ENCODE measurements at places on chromosomes 12 and 14. TPM values are rescaled to one million over a fixed set of nuclear protein-coding genes. Genes with fewer than 3 reads are reported as not detected.
A peak's percentile ranks its signal among the peaks of the same experiment; 100 is the strongest.

DNA sequence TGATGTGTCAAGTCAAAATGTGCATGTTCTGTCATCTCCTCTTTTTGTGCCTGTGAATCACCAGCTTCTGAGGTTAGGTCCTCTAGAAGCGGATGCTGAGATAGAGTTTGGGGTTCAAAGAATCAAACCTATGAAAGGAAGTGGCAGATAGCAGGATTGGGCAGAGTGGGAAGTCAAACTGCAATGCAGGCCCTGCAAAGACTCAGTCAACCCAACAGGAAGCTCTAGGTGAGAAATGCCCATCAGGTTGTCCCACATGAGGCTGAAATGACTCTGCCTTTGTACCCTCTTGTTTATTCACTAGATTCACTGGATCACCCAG is 4.5 kb upstream of the MIA2 start:
- no peak for DNase-seq

GRCh38 chr12:103013741-103014300 is 56.3 kb downstream of the ASCL1 start:
- no peak for DNase-seq

GRCh38 chr14:32259368-32260013 is 56.4 kb upstream of the RNU6-8 start:
- no peak for DNase-seq

DNA sequence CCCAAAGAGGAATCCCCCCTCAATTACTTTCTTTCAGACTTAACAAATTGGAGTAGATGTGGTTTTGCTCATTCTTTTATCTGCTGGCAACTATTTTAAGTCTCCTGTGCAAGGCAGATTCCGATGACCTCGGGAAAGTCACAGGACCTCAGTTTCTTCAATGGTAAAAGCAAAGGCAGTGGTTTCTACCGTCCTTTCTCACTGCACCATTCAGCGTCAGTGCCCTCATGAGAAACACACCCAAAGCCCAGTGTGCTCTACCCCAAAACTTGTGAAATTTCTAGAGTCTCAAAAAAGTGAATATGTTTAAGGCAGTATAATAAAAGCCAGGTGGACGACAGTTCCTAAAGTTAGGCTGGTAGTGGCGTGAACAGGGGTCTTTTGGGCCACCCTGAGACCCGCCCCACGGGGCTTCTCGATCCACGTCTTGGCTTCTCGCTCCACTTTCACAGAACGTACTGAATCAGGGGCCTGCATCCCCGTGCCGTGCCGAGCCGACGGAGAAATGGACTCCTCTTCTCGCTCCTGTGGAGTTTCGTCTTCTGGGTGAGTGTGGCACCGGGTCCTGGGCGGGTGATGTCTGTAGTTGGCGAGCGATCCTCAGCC is 1.3 kb upstream of the ARHGAP5 start:
- DNase-seq, result no peak

- DNase-seq, result no peak
Observed at GRCh38 chr12:91931111-91931510, 214.5 kb downstream of the BTG1 start.

DNA sequence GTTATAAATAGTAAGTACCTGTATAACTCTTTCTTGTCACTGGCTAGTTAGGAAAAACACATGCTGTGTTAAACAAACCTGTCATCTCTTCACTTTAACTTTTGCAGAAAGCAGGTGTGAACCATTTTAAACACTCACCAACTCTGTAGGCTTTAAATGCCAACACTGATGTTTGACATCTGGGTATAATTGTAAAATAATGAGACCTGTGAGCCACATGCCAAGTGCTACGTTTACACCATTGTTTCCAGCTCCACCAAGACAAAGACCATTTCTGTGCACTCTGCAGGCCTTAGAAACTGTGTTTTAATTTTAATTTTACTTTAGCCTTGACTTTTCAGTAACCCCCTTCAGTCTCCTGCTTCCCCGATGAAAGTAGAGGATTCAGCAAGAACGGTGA is 11.0 kb downstream of the TPH2 start:
- no peak for DNase-seq

DNA sequence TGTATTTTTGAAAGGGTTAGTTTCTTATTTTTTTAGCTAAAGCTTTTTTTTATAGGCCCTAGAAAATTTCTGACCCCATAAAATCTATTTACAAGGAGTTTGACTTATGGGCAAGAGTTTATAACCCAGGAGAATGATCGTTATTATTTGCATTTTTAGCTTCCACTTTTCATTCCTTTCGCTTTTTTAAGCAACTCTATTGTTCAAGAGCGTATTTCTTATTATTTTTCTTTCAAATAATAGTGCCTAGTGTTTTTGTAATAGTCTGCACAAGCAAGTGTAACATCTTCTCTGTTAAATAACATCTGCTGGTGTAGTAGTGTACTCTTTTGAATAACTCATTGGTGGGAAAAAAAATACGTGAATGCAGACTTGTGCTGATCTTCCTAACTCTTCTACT is 216.3 kb downstream of the ERC1 start:
- no peak for DNase-seq

- no peak for DNase-seq
Observed at GRCh38 chr12:97481428-97481827, 18.8 kb downstream of the RMST start.

GRCh38 chr12:4118017-4118510 is 155.5 kb upstream of the CCND2 start:
- DNase-seq, result no peak

GRCh38 chr14:32565256-32565655 is 236.2 kb downstream of the AKAP6 start:
- no peak for DNase-seq

DNA sequence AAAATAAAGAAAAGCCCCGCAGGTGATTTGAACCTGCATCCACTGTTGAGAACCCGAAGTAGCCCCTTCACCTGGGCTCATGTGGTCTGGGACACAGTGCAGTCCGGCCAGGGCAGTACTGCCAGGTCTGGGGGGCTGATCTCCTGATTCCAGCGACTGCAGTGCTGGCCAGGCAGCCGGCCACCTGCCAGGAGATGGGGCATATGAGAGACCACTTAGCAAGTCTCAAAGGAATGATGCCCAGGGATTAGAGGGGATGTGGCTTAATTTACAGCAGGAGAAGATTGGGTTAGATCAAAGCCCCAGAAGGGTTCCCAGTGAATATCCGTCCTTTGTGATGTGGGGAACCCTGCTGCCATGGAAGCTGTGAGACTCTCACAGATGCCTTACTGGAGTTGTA is 113.3 kb downstream of the PRMT8 start:
- DNase-seq, result no peak

DNA sequence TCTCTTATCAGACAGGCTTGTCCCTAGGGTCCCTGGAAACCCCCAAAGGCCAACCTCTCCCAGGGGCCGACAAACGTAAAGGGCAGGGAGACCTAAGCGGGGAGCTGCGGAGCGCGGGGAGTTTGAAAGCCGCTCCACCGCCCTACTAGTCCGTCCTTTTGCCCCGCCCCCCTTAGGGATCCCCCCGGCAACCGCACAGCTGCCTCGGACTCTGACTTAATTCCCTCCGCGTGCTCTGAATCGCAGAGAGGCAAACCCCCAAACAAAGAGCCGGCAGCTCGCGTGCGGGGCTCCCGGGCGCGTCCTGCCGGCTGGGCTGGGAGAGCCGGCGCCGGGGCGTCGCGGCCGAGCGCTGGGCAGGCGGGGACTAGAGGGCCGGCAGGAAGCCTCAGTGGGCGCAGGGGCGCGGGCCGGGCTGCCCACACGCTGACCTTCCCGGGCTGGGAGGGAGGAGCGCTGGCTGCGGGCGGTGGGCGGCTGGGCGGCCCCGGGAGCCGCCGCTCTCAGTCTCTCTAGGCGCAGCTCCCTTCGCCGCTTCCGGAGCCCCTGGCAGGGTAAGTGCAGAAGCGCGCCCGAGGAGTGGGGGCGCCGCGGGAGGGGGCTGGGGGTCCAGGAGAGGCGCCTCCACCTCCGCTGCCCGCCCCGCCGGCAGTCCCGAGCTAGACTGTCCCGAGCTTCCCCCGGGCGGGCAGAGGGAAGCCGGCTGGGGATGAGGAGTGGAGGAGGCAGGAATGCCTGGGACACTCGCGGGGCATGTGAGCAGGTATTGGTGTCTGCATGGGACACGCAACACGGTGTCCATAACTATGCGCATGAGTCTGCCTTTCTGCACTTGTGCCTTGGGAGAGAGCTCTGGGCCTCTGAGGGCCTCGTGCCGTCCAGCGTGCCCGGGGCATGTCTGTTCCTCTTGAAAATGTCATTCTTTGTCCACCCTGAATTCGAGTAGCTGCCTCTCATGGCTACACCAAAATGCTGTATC is at the start of gene TSPAN11:
Gene TSPAN11 (plus strand): TSS at position 506 of the 979 bp plus-strand sequence. CDS start 27,244 bp downstream, outside the sequence.
- DNase-seq, result no peak

DNA sequence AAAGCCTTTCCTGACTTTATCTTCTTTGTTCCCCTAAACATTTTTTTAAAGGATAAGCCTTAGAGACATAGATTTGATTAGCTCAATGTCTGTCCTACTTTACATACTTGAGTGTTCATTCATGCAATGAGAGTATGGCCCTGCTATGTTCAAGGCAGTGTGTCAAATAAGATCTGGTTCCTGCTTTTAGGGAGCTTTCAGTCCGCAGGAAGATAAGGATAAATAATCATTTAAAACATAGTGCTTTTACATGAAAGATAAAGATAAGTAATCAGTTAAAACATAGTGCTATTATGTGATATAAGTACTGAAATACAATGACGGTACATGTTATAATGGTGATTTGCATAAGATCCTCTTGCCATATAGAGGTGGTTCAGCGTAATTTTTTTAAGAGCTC is 378.3 kb upstream of the PRICKLE1 start:
- DNase-seq, result no peak

- no peak for DNase-seq
Observed at GRCh38 chr12:56420411-56420810, 28.8 kb downstream of the TIMELESS start.

DNA sequence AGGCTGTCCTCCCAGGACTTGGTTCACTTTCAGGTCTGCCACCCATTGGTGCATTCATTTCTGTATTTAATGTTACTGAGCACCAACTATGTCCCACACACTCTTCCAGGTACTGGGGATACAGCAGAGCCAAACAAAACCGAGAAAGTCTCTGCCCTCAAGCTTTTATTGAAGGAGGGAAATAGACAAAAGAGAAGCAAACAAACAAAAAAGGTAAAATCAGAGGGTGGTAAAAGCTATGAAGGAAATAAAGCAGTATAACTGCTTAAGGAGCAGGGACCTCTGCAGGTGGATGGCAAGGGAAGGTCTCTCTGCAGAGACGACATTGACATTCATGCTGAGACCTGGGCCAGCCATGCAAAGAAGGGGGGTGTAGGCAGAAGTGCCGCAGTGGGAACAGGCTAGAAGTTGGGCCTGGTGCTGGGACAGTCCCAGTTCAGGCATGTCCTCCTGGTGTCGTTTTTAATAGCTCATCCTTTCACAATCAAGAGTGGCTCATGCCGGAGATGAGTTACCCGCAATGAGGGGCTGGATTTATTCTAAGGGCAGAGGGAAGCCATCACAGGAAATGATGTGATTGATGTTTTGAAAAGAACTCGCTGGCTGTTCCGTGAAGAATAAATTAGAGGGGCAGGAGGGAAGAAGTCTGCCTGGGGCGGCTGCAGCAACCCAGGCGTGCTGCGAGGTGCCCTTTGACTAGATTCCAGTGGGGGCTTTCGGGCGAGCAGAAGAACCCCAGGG is 72.8 kb downstream of the IRF2BPL start:
- DNase-seq, result peak; percentile 49

GRCh38 chr14:28758885-28759652 is 7.5 kb upstream of the FOXG1 start:
- peak; percentile 50 for DNase-seq

DNA sequence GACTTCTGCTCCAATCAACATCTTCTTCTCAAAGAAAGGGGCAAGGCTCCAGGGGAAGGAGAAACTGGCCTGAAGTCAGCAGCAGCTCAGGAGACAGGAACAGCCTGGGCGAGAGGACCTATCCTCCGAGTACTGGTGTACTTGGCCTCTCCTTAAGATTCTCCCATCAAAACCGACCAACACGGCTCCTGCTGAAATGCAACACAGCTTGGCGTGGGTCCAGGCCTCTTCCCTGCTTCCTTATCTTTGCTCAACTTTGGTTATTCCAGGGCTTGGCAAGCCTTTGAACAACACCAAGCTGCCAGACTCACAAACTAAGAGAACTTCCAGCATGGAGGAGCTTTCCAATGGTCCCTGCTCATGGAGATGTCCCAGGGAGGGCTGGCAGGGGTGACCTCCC is 377.4 kb downstream of the BCL11B start:
- DNase-seq, result no peak

- DNase-seq, result no peak
Observed at GRCh38 chr14:52692248-52692962, 3.0 kb downstream of the ERO1A start.

DNA sequence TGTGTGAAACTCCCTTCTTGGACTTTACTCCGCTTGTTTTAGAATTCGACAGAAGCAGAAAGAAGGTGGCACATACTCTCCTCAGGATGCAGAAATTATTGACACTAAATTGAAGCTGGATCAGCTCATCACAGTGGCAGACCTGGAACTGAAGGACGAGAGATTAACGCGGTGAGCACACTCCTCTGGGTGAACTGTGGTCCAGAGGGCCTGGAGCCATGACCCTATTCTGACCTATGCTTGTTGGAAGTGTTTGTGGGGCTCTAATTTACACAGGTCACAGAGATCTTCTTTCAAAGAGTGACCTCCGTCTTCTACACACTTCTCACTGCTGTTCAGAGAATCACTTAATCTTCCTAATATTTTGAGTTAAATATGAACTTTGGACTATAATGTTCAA is 72.5 kb upstream of the MYF6 start:
- no peak for DNase-seq

Gene FBLN5
- 74.9 TPM for polyA plus RNA-seq

Gene SLC38A4
- polyA plus RNA-seq, result 6.7 TPM

Gene GRIP1
- 4.7 TPM for polyA plus RNA-seq

Gene NID2
- polyA plus RNA-seq, result 225 TPM

Gene SDSL
- polyA plus RNA-seq, result 4.2 TPM

Gene PSME2
- 156 TPM for polyA plus RNA-seq

Gene HOXC5
- polyA plus RNA-seq, result 0.17 TPM

Gene BATF
- polyA plus RNA-seq, result 0.75 TPM

Gene RASSF9
- 16.5 TPM for polyA plus RNA-seq

Gene ENDOU
- polyA plus RNA-seq, result 0.14 TPM

Gene SMIM41
- 5.0 TPM for polyA plus RNA-seq

Gene CELA1
- polyA plus RNA-seq, result not detected

Gene TSFM
- polyA plus RNA-seq, result 30.6 TPM

Gene BDKRB1
- 0.75 TPM for polyA plus RNA-seq
